T47D (cell line): ENCODE measurements at places on chromosomes 11 and 22.

GRCh38 chr11:21785351-21785750, 407.5 kb upstream of the ANO5 start:
- DNase-seq = no peak

GRCh38 chr11:5384335-5384734, 723 bp downstream of the OR51M1 start:
- DNase-seq = no peak

DNA sequence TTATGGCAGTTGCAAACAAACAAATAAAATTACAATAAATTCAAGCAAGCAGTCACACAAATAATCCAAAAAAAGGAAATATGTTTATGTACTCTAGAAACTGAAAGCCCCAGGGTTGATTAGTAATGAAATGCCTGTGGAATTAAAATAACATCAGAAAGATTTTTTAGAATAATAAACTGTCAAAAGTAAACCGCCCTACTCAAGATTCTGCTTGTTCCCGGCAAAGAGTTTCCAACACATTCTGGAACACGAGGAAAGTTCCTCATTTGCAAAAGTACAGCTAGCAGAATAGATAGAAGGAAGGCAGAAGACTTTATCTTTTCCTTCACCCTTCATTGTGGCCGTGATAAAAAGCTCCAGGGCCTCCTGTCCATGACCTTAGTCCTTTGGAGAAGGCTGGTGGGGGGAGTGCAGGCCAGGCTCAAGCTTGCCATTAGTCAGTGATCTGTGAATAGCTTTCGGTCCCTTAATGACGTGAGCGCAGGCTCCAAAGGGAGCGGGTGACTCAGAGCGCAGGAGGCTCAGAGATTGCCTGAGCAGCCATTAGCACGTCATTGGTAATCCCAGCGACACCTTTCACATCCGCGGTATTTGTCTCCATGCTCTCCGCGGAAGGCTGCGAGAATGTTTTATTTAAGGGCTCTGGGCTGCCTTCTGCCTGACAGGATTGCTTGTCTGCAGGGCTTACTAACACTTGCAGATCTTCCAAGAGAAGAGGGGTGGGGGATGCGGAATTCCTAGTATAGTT, 458.3 kb downstream of the METTL15 start:
- DNase-seq = no peak

DNA sequence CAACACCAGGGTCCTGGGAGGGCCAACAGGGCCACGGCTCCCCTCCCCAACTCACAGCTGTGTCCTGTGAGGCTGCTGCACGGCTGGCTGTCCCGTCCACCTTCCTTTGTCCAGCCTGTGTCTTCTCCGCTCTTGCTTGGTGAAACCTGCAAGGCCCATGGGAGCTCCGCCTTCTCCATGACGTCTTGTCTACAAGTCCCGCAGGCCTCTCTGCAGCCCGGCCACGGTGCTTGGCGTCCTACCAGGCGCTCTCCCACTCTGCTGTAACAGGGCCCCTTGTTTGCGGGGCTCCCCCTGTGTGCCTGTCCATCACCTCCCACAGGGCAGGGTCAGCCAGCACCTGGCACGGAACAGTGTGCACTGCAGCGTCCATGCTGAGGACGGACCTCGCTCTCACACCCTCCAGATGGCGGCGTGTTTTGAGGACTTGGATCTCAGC, 866.8 kb downstream of the TBC1D22A start:
- no peak for DNase-seq
